Activated T-cell treated with anti-CD3 and anti-CD28 coated beads for 1 hour (primary cell): ENCODE measurements at places on chromosomes 11 and 22.

- no peak for DNase-seq
These were observed 14.9 kb downstream of the PGAP2 start for GRCh38 chr11:3823303-3823702.

GRCh38 chr11:70202920-70203750, at the start of gene FADD:
TSS of gene FADD (plus strand) at chr11:70203296. CDS start at chr11:70203460, 164 bp downstream.
- DNase-seq: peak; percentile 83

- DNase-seq: peak; percentile 57
These were observed at the start of gene MED19 for GRCh38 chr11:57711414-57712255. TSS of gene MED19 (minus strand) at chr11:57712215. CDS start at chr11:57712179, 36 bp downstream.

- DNase-seq: no peak
These were observed 38.5 kb downstream of the TCF20 start for GRCh38 chr22:42231929-42232328.

DNA sequence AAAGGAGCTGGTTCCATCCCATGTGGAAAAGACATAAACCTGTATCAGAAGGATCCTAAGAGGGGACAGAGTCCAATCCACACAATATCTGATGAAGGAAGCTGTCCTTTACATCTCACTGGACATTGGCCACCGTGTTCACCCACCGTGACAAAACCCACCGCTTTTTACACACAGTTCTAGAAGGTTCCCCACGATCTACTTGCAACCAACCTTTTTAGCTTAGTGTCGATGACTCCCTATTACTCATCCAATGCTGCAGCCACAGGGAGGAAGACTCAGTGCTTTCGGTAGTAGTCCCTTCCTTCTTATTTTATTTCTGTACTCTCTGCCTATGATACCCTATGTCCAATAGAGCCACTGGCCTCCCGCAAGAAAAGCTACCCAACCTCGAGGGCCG, 65.4 kb downstream of the MAPK1 start:
- no peak for DNase-seq

- no peak for DNase-seq
These were observed 68.3 kb upstream of the TSPAN18 start for GRCh38 chr11:44658506-44658850.

DNA sequence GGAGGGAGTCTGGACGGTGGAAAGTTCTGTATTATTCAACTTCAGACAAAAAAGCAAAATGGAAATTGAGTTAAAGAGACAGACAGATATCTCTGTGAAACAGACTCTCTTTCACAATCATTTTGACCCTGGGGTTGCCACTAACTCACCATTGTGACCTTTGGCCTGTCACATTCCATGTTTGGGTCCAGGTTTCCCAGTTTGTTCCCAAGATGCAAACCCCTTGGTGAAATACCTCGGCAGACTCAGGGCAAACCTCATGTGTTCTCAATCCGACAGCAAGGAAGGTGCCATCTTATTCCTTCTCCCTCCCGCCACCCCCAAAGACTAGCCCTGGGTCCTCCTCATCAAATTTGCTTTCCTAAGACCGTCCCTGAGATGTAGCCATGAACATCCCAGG, 41.8 kb downstream of the GALNT18 start:
- no peak for DNase-seq

GRCh38 chr11:122271137-122271536, 155.1 kb upstream of the BLID start:
- no peak for DNase-seq

GRCh38 chr11:84089072-84090057, 803.2 kb upstream of the CCDC90B start:
- DNase-seq: no peak

DNA sequence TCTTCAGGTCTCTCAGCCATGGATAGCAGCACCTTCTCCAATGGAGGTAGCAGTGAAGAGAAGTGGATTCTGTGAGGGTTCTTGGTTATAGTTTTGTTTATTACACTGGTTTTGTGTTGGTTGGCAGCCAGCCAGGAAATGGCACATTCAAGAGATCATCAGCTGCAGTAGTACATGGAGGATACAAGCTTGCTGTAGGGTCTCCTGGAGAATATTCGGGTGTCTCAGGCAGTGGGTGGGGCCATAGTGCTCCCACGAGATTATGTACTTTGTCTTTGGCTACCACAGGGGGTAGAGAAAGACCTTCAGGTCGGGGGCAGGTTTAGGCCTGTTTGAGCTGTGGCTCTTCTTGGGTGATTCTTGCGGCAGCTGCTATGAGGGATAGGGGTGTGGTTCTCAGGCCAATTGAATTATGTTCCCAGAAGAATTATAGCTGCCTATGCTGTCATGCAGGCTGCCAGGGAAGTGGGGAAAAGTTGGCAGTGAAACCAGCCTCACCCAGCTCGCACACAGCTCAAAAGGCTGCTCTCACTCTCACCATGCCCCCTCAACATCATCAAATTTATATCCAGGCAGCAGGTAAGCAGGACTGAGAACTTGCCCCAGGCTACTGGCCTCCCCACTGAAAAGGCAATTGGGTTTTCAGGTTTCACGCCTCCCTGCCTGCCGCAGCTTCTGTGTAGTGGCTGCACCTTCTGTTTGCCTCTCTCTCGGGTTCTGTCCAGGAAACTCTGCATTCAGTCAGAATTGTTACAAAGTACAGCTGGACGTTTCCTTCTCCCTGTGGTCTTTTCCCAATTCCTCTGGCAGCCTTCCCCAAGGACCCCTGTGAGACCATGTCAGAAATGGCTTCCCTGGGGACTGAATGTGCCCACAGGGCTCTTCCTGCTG, 435.5 kb downstream of the LUZP2 start:
- no peak for DNase-seq
